IPS-NIHi11 (cell line): ENCODE measurements at places on chromosomes 7 and 10.

- DNase-seq: no peak
Observed at GRCh38 chr7:105829681-105830322, 46.6 kb downstream of the ATXN7L1 start.

GRCh38 chr10:21742740-21743412 is 208.8 kb downstream of the MLLT10 start:
- DNase-seq: no peak

GRCh38 chr10:79098596-79099015 is 29.8 kb downstream of the ZMIZ1 start:
- DNase-seq: no peak

DNA sequence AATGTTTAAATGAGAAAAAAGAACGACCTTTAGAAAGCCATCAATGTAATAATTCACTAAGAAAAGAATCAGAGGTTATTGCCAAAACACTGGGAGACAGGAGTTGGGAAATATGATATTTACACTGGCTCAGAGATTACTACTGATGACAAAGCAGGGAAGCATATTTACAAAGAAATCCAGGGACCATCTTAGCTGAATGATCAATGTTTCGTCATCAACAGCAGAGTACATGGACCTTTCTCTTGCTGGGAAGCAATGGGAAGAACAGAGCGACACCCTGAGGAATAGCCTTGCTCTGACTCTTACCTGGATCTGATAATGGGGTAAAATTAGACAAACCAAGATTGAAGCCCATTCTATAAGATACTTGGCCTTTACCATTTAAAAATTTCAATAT is 1293.5 kb downstream of the XPNPEP1 start:
- no peak for DNase-seq

GRCh38 chr7:134184767-134185166 is 57.6 kb downstream of the LRGUK start:
- no peak for DNase-seq

- DNase-seq: no peak
Observed at GRCh38 chr7:116802144-116802745, 60.1 kb upstream of the CAPZA2 start.

DNA sequence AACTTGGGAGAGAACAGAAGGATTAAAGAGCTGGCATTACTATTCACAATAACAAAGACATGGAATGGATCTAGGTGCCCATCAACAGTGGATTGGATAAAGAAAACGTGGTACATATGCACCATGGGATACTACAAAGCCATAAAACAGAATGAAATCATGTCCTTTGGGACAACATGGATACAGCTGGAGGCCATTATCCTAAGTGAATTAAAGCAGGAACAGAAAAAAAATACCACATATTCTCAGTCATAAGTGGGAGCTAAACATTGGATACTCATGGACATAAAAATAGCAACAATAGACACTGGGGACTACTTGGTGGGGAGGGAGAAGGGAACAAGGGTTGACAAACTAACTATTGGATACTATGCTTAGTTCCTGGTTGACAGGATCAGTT is 133.2 kb upstream of the ITGB1 start:
- no peak for DNase-seq

- DNase-seq: peak; percentile 53
Observed at GRCh38 chr10:86671419-86671818, 3.1 kb downstream of the LDB3 start.

GRCh38 chr10:114825513-114826253 is 4.1 kb downstream of the FHIP2A start:
- DNase-seq: no peak

DNA sequence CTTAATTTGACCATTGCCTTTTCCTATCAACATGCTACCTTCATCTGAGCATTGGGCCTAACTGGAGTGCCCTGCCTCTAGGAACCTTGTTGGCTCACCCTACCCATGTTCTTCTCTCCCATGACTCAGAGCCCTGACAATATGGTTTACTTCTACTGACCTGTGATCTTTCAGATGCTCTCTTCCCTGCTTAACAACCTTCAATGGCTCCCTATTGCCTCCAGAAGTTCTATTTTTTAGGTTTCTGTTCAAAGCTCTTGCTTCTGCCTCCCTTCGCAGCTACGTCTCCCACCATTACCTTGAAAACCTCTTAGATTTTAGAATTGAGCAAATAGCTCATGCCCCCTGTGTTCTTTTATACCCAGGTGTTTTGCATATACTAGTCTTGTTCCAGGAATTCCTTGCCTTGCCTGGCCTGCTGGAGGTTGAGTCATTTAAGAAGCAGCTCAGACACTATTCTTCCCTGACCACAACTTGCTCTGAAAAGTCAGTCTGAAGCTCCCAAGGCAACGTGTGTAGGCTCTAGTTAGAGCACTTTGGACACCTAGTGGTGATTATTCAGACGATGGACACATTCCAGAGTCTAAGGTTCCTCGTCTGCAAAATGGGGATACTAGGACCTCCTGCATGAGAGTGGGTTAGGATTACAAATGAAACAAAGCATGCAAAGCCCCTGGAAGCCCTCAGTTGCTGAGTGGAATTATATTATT is 64.4 kb upstream of the EMX2 start:
- peak; percentile 34 for DNase-seq

- no peak for DNase-seq
Observed at GRCh38 chr10:83542774-83543411, 596.4 kb upstream of the GHITM start.

- no peak for DNase-seq
Observed at GRCh38 chr10:118340486-118340885, 1.6 kb downstream of the FAM204A start.

- DNase-seq: peak; percentile 47
Observed at GRCh38 chr7:80060218-80060806, 74.3 kb upstream of the GNAI1 start.

GRCh38 chr10:44948642-44949041 is 11.0 kb upstream of the RASSF4 start:
- DNase-seq: no peak

GRCh38 chr7:30329716-30330115 is 45.3 kb downstream of the ZNRF2 start:
- DNase-seq: no peak

DNA sequence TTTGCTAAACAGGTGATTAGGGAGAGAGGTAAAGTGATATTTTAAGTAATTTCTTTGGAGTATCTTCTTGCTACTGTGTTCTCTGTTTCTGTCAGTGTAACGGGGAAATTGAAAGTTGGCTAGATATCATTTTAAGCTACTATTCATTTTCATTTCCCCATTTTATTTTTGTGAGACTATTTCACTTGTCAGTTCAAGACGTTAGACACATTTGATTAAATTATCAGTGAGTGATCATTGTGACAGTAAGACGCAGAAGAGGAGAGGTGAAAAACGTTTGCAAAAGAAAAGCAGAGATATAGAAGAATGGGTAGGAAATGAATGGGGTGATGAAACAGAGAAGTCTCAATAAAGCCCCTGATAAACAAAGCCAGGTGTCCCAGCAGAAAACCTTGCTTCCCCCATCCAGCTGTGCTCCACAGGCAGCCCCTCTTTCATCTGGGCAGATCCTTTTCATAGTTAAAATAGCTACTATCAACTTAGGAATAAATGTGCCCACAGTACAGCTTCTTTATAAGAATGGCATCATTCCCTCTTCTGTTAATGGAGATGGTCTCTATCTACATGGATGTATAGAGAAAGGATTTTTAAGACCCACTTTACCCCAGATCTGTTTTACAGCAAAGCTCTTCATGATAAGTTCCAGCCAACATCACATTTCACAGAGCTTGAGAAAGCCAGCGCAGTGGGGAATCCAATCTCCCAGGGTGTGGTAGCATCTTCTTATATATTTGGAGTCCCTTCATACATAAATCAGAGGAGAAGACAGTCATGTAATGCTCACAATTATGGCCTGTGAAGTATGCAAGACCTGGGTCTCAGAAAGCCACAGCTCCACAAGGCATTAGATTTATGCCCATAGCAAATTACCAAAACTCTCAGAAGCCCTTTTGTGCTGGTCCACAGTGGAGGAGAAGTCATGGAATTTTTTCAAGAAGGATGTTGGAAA is 138.1 kb upstream of the ITGB1 start:
- DNase-seq: peak; percentile 31

GRCh38 chr7:81014266-81014665 is 95.4 kb upstream of the SEMA3C start:
- DNase-seq: no peak

DNA sequence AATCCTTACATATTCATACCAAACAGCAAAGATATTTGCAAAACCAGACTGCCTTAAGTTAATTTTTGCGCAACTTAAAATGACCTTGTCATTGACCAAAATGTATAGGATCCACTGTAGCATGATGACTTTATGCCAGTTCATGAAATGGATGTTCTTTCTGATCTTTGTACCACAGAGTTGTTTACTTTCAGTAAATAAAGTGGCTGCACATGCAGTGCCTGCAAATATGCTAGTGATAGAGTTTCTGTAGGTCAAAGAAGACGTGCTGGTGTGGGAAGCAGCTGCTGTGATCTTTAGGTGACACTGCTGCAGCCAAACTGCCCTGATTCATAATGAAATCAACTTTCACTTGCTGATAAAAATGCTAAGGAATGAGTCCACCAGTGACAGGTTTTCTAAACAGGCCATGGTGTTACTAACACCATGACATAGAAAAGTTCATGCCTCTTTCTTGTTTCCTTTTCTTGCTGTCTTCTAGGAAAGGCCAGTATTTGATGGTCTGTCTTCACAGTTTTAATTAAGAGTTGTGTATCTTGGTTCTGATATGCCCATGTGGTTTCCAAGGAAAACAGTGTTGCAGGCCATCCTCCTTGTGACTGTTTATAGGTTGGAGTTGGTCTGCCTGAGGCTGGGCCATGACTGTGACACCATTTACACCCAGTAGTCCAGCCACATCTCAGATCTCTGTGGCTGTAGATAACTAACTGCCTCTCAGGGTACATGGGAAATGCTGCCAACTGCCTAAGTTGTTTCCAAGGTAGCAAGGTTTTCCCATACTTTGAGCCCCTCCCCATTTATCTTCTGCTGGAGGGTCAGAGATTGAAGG is 62.5 kb downstream of the INSYN2A start:
- no peak for DNase-seq

DNA sequence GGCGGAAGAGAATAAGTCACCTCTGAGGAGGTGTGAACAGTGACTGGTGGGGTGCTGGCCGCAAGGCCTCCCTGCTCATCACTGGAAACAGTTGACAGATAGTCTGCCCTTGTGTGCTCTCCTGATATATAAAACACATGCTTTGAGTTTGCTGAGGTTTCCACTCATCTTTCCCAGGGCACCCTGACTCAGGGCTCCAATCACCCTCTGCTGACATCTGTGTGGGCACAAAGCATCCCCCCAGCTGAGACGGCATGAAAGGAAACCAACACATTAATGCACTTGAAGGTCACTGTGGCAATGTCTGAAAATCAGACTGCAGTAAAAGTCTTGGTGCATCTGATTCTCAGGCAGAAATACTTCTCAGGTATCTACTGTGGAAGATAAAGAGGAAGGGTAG is 49.8 kb downstream of the EPDR1 start:
- DNase-seq: no peak
